Activated CD8-positive, alpha-beta memory T cell treated with anti-CD3 and anti-CD28 coated beads for 4 hours (primary cell): ENCODE measurements at places on chromosomes 2 and 18.

- DNase-seq: no peak
These were observed 24.8 kb upstream of the TUBB6 start for GRCh38 chr18:12283256-12283655.

GRCh38 chr18:62566199-62566598, 43.4 kb downstream of the ZCCHC2 start:
- no peak for DNase-seq

GRCh38 chr2:231707625-231707926, 749 bp upstream of the PTMA start:
- no peak for DNase-seq

DNA sequence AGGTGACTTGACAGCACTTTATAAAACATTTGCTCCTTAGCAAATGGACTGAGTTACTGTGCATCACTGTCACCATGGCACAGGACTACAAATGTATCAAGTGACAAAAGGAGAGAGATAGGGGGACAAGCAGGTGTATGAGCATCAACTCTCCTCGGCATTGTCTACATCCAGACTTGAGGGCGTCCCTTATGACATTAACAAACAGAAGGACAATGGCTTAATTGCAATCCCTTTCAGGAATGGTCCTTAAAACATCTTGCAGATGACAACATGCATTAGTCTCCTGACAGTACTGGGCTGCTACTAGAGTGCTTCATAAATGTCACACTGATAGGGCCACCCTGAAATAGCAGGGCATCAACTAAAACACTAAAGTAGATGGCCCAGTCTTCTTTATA, 198.8 kb downstream of the PDE1A start:
- DNase-seq: no peak

- no peak for DNase-seq
These were observed 38.1 kb downstream of the PLEK start for GRCh38 chr2:68403199-68403644.

GRCh38 chr2:51919395-51919794, 887.5 kb upstream of the NRXN1 start:
- no peak for DNase-seq

GRCh38 chr2:31524592-31524991, 56.1 kb downstream of the SRD5A2 start:
- DNase-seq: no peak

DNA sequence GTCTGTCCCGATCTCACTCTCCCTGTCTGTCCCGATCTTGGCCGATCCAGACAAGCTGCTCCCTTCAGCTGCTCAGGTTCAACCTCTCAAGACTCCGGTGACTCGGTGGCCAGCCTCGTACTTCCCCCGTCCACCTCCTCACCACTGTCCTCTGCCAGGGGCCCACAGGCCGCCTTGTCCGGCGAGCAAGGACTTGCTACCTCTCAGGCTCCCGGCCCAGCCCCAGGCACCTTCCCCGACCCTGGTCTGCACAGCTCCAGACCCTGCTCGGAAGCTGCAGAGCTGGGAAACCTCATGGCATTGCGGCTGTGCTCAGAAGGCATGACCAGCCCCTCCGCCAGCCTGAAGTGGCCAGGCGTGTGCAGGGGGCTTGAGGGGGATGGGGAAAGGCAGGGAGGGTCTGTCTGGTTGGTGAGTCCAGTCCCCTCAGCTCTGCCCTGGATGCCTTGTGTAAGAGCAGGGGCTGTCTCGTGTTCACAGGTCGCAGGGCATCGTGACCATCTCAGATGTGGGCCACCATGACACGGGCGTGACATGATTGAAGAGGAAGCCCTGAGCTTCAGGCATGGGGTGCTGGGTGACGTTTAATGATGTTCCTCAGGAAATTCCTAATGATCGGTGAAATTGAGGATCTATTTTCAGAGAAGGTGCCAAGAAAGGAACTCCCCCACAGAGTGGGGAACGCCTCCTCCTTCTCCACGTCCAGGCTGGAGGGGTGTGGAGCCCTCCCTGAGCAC, 121.2 kb upstream of the CTDP1 start:
- no peak for DNase-seq

- no peak for DNase-seq
These were observed 149.4 kb downstream of the TNS1 start for GRCh38 chr2:217853301-217853881.

- DNase-seq: no peak
These were observed 1435.4 kb upstream of the LRRTM1 start for GRCh38 chr2:81739966-81740365.

GRCh38 chr2:207254591-207255464, 89.1 kb upstream of the KLF7 start:
- DNase-seq: no peak

DNA sequence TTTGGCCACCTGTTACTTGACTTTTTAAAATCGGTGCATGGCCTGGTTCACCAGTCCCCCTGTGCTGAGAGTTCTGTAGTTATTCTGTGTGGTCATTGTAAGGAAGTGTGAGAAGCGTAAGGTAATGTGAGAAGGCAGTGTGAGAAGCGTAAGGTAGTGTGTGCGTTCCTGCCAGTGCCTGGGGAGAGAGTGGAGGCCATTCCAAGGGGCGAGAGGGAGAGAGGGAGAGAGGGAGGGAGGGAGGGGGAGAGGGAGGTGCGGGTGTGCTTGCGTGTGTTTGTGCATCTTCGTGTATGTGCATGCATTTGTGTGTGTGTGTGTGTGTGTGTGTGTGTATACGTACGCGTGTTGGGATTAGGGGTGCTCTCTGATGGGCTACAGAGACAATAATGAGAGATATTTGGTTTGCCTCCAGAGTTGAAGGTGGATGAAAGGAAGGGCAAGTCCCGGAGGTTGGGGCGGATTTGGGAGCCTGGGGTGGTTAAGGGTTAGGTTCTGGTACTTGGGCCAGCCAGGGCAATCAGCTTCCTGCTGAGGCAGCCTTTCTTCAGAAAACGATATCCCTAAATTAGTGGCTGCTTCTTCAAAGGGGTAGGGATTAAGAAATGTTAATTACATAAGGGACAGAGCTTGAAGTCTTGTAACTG, 53.7 kb downstream of the SGPP2 start:
- DNase-seq: no peak
